ENCODE measurements at places on chromosomes 7 and 10. TPM values are rescaled to one million over a fixed set of nuclear protein-coding genes. Genes with fewer than 3 reads are reported as not detected.

DNA sequence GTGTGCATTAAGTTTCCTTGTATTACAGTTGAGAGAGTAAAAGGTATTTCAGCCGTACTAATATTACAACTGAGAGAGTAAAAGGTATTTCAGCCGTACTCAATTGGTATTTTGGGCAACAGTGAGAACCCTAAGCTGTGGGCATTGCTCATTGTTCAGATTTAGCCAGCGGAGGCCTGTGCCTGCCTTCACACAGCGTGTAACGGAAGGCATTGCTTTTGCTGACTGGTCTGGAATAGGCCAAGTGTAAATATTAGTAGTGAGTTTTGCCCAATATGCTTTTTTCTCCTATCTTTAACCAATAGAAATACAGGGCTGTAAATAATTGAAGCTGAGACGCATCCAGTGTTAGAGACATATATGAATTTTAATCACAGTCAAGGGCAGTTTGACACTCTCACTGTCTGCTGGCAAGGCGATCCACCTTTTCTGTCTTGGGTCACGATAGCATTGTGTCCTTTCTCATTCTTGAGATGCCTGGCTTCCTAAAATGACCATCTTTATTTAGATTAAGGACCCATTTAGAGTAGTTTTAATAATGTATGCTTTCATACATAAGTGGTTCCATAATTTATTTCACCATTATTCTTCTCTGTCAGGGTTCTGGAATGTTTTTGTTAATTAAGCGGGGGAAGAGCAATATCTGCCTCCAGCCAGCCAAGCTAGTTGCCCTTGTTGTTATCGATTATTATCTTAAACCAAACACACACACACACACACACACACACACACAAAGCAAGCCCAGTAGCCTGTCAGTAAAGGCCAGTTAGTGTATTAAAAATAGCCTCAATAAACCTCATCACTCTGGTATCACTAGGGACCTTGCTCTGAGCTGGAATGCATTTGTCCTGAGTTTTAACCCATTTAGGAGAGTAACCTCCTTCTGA is 130.7 kb downstream of the CELF2 start:
- no peak overlapping the region for H3K4me3 ChIP-seq
- H3K27ac ChIP-seq, result no peak overlapping the region
- no peaks in the 10 kb centered on the region for H3K36me3 ChIP-seq
- no peak for DNase-seq
- H3K4me1 ChIP-seq, result no peaks in the 10 kb centered on the region
- no peaks in the 10 kb centered on the region for H3K27me3 ChIP-seq

PILRA gene
- 0.36 TPM for total RNA-seq

CYP3A5 gene
- under 0.01 TPM for total RNA-seq

KLLN gene
- 0.59 TPM for total RNA-seq
